ENCODE measurements at places on chromosomes 5 and 9.

DNA sequence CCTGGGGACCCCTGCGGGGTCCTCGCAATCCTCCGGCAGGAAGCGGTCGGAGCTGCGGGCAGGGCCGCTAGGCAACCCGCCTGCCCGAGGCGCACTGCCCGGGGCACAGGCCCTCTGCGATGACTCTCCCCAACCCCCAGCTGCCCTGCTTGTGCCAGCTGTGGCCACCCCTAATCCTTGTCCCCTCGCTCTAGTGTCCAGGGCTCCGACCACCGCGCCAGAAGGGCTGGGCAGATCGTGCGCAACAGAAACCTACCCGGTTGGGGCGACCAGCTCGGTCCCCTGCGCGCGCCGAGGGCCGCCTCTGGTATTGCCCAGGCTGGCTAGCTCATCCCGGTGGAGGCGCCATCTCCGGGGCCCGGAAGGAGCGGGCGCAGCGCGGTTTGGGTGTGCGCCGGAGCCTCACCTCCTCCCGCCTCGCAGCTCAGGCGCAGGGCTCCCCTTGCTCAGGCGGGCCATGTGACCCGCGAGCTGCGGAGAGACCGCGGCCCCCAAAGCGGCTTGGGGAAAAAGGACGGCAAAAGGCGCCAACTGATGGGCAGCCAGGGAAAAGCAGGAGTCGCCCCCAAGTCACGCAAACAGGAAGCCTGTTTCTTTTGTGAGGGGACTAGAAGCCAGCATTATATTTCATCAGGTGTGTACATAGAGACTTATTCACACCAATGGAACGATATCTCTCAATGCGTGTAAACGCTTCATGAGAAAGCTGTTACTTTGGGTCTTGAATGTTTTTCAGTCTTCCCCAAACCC is 46.8 kb upstream of the RNF20 start:
- no peak for DNase-seq

DNA sequence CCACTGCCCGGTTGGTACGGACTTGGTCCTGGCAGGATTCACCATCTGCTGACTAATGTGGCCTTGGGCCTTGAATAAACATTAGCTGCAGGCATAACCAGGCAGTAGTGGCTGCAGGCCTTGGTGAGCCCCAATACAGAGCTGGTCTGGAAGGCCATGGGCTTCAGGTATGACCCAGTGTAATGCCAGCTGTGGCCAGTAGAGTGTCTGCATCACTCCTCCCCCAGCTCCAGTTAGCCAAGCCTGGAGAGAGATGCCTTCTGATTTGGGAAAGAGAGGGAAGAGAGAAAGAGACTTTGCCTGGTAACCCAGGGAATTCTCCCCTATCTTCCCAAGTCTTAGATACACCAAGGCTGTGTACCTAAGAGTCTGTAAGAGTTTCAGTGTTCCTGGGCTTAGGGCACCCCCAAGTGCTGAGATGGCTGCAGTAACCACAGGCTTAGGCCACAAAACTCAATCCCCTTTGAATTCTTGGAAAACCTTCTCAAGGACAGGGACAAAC is 5.6 kb upstream of the C5 start:
- no peak for DNase-seq

- DNase-seq, result no peak
Observed at GRCh38 chr9:97555164-97555563, 53.7 kb downstream of the TMOD1 start.

DNA sequence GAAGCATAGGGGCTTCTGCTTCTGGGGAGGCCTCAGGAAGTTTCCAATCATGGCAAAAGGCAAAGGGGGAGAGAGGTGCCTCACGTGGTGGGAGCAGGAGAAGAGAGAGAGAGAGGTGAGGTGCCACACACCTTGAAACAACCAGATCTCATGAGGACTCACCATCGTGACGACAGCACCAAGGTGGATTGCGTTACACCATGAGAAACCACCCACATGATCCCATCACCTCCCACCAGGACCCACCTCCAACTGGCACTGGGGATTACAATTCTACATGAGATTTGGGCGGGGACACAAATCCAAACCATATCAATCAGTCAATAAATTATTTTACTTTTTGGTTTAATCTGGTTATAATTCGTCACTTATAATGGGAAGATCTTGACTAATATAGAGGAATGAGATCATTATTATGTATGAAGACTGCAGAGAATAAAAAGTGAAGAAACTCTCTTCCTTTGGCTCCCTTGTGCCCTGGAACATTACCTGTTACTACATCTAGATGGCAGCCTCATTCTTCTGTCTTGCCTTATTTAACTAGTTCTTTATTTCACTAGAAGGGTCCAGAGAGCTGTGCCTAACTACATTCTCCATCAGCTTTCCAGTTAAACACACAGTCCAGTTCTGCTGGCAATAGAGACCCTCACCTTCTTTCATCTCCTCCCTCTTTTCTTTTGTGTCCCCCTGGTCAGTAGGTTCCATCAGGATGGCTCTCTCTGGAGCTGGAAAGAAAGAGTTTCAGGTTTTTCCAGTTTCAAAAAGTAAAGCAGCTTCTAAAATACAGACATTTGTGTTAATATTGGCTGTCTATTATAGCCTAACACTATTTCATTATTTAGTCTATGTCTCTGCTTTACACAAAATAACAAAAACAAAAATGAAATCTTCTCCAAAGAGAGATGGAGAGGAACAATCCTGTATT is 21.7 kb upstream of the SPINK7 start:
- DNase-seq, result no peak

- DNase-seq, result no peak
Observed at GRCh38 chr5:102922799-102923477, 167.8 kb downstream of the PAM start.

Data from activated T-helper 1 cell treated with anti-CD3 and anti-CD28 coated beads, Interleukin-12 subunit alpha, Interleukin-12 subunit beta, Interleukin-2, Interleukin-4 antibody, amounts not matched to agents 30 ng/mL and 10 ng/mL and 1 ng/mL, durations not matched to agents 14 hours and 24 hours and 36 hours (primary cell).